ENCODE measurements at places on chromosomes 12 and 14.

GRCh38 chr14:55048900-55049436 lies 2.5 kb upstream of the MAPK1IP1L start:
- DNase-seq: no peak

DNA sequence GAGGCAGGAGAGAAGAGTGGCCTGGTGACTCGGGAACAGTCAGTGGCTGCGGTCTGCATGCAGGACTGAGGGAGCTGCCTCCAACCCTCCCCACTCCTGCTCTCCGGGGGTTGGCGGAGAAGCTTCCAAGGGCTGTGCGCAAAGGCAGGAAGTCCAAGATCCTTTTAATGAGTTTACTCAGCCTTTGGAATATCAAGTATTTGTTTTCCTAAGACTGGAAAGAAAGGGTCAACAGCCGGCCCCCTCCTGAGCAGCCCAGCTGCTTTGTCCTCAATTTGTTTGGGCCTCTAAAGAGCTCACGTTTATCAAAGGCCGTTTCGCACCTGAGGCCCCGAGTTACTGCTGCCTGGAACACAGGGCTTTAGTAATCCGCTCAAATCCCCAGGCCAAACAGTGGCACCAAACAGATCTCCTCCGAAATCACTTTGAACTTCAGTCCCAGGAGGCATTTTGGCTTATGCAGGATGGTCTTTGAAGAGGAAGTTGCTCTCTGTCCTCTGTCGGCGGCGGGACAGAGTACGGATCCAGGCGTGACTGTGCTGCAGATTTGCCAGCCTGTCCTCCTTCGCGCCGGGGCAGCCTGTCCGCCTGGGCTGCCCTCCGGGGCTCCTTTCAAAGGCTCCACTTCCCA lies 117.2 kb upstream of the FZD10 start:
- no peak for DNase-seq

- no peak for DNase-seq
Observed at GRCh38 chr14:28088125-28088524, 678.5 kb upstream of the FOXG1 start.

DNA sequence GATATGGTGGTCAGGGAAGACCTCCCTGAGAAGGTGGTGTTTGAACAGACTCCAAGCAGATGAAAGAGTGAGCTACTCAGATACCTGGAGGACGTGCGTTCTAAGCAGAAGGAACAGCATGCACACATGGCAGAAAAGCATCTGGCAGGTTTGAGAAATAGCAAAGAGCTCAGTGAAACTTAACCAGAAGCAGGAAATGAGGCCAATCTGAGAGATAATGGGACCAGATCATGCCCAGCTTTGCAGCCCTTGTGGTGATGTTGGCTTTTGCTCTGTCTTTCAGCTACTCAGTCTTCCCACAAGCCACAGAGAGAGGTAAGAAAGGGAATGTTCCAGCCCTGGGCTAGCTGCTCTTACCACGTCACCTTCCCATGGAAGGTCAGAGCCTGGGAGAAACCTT lies 176.3 kb upstream of the GSC start:
- no peak for DNase-seq

DNA sequence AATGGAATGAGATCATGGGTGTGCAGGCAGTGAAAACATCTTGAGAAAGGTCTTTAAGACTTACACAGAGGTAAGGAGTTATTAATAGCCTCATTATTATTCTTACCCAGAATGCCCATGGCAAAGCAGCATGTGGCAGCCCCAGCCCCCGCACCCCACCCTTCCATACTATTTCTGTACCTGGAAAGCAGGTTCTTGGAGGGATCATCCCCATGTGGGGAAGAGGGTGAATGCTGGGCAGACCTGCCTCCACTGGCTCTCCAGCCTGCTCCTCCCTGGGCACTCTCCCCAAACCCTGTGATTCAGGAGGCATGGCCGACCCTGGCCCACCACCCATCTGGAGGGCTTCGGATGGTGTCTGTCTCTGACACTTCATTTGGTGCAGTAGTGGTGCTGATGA lies 28.3 kb downstream of the NPC2 start:
- no peak for DNase-seq

DNA sequence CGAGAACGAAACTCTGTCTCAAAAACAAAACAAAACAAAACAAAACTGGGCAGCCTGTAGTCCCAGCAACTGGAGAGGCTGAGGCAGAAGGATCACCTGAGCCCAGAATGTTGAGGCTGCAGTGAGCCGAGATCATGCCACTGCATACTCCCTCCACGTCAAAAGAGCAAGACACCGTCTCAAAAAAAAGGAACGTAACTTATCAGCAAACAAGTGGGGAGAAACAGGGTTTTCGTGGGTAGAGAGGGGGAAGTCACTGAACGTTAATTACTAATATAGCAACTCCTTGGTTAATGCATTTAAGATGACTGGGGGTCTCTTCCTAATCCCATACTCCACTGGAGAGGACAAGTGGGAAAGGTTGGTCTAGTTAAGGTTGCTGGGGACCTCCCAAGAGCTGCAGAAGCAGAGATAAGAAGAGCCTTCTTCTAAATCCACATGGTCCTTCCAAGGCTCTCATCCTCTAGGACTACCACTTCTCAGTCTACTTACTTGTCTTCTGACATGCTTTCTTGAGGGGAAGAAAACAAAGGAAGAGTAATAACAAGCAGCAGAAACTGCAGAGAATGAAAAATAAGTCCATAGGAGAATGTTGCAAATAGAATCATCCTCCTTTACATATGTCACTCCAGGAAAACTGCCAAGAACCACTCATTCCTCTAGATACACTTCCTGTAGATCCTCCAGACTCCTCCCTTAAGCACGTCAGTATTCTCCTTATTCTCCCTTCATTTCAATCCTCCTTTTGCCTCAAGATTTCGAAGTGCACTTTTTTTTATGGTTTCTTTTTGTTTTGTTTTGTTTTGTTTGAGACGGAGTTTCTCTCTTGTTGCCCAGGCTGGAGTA lies 5.8 kb downstream of the NUMB start:
- peak; percentile 51 for DNase-seq

DNA sequence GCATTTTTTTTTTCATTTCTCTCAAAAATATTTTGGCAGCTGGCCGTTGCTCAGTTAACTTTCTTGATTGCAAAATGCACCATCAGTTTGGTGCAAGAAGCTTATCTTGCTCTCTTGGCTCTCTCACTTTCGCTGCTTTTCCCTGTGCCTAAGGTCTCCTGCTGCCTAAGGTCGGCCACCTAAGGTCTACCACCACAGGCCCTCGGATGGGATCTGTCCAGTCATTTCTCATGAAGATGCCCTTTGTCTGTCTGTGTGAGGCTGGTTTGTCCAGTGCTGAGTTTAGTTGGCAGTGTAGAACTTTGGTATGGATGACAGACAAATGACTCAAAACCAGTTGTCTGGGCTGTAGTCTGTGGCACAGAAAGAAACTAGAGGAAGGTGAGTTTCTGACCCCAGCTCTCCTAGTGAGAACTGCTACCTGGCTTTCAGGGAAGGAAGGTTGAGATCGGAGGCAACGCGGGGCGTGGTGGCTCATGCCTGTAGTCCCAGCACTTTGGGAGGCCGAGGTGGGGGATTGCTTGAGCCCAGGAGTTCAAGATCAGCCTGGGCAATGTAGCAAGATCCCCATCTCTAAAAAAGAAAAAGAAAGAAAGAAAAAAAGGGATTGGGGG lies 2.6 kb downstream of the MLXIP start:
- no peak for DNase-seq

DNA sequence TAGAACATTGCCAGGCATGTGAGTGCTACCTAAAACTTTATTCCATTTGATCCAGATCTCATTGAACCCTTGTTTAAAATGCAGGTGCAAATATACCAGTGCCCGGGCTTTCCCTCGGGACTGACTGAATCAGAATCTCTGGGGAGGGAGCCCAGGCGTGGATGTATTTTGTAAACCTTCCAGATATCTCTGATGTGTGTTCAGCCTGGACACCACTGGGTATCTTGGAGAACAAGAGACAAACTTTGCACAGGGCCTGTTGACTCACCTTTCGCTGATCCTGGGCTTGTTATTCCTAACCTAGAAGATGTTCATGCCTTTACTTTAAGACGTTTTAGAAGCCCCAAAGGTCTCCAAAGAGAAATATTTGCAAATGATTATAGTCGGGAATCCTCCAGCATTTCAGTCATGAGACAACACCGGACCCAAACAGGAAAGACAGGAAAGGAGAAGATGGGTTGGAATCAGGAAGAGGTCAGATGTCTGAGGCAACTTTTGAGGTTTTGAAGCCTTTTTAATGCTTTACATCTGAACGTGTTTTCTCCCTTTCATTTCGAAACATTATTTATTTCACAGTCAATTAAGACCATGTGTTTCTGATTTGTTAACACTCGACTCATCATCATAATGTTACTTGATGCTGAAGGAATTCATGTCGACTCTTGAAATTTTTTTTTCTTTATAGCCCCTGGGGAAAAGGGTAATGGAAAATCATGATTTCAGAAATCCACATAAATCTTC lies 118.6 kb downstream of the PLXNC1 start:
- DNase-seq: peak; percentile 85

DNA sequence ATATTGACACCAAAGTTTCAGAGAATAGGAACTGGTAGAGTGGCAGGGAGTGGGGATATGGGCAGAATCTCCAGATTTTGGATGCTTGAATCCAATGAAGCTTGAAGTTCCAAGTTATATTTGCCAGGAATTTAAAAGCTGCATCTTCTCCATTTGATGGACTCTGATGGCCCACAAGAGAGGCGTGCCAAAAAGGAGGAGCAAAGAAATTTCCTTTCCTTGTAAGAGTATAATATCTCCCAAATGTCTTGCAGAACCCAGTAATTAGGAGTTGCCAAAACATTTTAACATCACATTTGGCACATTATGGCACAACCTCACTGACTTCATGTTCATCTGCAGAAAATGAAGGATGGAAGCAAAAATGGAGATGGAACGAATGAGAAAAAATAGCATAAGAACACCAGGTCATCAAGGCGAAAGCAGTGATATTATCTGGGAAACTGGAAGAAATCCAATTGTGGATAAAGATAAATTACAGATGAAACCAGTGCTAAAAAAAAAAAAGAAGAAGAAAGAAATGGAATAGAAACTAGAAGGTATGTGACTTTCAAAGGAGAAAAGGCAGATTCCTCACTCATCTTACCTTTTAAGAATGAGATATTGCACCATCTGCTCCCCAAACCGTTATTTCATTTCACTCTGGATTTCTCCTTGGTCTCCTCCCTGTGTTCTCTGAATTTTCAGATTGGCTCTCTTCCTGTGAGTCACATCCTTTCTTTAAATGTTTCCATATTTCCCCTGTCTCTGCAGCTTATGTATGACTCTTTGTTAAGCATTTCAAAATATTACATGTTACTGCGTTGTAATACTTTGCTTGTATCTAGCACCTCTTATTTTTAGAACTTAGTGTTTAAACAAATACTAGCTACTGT lies 13.5 kb upstream of the FLRT2 start:
- peak; percentile 18 for DNase-seq

DNA sequence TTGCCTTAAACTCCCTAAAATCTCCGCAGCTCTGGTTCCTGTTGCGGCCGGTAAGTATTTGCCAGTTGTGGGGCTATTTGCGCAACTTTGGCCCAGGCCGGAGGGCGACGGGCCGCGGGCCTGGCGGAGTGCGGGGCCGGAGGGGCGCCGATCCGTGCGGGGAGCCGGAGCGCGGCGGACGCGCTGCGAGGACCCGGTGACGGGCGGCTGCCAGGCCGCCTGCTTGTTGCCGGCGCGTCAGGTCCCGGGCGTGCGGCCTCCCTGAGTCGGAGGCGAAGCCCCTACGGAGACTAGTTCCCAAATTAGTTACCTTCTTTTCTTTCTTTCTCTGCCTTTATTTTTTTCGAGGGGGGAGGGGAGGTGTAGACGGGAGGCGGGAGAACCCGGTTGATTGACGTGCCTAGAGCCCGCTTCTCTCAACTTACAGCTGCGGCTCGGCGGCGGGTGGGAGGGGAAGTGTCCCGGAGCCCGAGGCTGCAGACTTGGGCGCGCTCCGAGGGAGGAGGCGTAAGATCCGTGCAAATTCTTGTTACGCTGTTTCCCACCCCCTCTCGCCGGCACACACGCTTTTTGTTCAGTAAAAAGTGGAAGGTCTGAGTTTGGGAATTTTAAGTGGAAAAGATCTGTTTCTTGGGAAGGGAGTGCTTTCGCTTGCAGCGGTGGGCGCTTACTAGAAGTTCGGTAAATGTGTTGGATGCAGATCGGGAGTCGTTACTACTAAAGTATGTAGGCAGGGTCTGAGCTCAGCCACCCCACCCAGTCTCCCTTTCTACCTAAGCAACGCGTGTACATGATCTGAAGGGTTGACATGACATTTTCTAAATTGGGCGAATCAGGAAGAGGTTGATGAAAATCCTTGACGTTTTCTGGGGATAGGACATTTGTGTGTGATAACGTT lies 576 bp downstream of the ZBTB1 start:
- DNase-seq: peak; percentile 93

DNA sequence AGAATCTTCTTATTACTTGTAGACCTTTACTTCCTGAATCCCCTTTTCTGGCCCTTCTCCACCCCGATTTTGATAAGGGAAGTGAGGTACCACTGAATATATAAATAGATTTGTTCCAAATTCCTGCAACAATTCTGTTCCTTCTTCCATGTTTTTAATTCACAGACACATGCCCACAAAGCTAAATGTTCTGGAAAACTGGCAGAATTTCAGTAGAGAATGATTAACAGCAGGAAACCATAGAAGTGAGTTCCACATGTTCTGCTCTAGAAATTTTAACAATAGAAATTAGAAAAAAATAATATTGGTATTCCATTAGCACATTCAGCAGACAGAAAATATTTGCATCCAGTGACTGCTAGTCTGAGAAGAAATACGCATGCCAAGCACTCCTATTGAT lies 139.6 kb downstream of the SLC2A13 start:
- DNase-seq: no peak

- no peak for DNase-seq
Observed at GRCh38 chr12:117298648-117299225, 62.7 kb downstream of the NOS1 start.

GRCh38 chr14:70915415-70915814 lies 8.2 kb downstream of the PCNX1 start:
- no peak for DNase-seq

GRCh38 chr12:1811281-1811947 lies 9.0 kb upstream of the LRTM2 start:
- peak; percentile 76 for DNase-seq

- no peak for DNase-seq
Observed at GRCh38 chr14:21059842-21060613, 2.4 kb downstream of the RNASE8 start.

- no peak for DNase-seq
Observed at GRCh38 chr12:51792417-51792816, 56.1 kb downstream of the FIGNL2 start.

DNA sequence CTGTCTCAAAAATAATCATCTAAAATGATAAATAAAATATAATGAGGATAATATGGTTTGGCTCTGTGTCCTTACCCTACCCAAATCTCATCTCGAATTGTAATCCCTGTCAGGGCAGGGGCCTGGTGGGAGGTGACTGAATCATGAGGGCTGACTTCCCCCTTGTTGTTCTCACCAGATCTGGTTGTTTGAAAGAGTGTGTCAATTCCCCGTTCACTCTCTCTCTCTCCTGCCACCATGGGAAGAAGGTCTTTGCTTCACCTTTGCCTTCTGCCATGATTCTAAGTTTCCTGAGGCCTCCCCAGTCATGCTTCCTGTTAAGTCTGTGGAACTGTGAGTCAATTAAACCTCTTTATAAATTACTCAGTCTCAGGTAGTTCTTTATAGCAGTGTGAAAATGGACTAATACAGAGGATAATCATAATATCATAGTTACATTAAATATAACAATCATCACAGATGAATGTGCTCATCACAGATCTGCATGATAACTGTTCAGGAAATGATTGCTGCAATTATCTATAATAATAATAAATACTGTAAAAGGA lies 12.6 kb downstream of the EFCAB11 start:
- DNase-seq: no peak
